ENCODE measurements at places on chromosomes 16 and 17.
A peak's percentile ranks its signal among the peaks of the same experiment; 100 is the strongest.

DNA sequence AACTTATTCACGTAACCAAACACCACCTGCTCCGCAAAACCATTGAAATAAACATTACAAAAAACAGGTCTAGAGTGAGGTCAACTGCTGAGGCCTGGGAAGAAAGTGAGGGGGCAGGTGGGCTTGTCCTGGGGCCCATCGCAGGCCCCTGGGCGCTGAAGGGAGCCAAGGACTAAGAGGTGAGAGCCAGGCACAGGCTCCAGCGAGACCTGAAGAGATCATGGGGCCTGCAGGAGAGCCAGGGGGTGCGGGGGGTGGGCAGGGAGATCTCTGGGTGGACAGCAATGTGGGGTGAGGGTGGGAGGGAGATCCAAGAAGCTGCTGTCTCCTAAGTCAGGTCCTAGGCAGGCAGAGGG is 7.9 kb downstream of the ARHGAP27 start:
- DNase-seq: no peak

DNA sequence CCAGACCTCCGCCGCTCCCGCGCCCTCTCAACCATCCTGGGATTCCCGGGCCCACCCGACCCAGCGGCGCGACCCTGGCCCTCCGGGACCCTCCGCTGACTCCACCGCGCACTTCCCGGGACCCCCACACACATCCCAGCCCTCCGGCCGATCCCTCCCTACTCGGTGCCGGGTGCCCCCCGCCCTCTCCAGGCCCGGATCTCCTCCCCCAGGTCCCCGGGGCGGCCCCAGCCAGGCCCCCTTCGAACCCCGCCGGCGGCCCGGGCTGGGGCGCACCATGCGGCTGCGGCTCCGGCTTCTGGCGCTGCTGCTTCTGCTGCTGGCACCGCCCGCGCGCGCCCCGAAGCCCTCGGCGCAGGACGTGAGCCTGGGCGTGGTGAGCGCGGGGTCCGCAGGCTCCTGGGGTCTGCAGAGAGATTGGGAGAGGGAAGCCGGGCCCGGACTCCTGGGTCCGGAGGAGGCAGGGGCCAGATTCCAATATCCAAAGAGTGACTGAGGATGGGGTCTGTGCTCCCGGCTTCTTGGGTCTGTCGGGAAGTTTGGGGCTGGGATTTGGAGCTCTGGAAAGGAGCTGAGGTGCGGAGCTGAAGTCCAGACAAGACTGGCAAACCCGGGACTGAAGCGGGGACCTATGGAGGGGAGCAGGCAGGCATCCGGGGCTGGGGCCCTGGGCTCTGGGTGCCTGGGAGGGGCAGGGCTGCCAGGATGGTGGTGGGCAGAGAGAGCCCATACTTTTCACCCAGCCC is 453 bp downstream of the MMP25 start:
- DNase-seq: peak; percentile 19

DNA sequence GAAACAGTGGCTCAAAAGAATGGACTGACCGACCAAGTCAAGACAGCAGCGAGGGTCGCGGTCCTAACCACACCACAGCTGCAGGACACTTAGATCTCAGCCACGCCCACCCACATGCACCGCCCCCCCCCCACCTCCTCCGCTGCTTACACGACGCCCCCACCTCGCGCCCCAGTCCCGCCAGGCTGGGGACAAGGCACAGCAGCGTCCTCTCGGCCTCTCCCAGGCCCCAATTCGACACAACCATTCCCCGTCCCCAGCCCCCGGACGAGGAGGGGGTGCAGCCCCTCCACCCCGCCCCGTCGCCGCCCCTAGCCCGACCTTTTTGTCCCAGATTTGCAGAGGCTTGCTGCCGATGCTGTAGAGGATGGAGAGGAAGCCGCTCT is 477 bp downstream of the CFAP20 start:
- DNase-seq: no peak

- DNase-seq: no peak
These were observed 228.8 kb downstream of the SEC14L1 start for GRCh38 chr17:77369544-77369971.

GRCh38 chr17:57682701-57683100 is 62.4 kb downstream of the CCDC182 start:
- no peak for DNase-seq

GRCh38 chr17:47981462-47981861 is 10.5 kb downstream of the CDK5RAP3 start:
- DNase-seq: no peak

DNA sequence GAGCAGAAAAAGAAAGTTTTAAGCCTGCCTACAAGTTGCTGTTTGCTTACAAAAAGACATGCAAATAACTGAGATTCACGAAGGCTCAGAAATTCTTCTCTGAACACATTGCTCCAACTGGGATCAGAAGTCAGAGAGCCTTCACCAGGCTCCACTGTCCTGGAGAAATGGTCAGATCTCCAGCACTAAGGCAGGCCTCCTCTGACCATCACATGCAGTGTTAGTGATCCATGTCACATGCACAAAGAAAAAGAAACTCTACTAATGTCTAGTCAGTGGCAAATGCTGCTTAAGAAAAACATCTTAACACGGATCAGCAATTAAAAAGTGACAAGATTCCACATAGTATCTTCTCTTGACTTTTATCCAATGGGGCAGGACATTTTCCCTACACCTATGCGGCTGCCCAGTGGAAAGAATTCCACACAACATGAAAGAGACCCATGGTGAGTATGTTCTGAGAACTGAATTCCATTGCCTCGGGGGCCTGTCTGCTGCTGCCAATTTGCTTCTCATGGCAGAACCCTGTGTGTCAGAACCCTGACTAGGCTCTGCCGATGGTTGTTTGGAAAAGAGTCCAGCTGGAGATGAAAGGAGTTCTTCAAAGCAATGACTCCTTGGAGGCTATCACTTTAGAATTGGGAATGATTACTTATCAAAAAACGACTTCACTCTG is 96.6 kb downstream of the HIC1 start:
- DNase-seq: no peak

DNA sequence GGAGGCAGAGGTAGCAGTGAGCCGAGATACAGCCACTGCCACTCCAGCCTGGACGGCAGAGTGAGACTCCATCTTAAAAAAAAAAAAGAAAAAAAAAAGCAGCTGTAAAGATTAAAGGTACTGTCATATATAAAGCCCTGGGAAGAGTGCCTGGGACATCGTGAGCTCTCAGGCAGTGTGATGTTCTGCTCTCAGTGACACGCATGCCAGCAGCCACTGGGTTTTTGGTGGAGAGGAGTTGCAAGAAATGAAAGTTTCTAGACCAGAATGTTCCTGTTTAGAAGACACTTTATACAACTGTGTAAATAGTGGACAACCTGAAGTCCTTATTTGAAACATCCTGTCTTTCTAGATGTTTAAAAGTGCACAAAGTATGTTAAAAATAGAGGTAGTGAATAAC is 213.2 kb downstream of the IRF8 start:
- DNase-seq: no peak

GRCh38 chr16:84673203-84673535 is 24.9 kb downstream of the KLHL36 start:
- no peak for DNase-seq

DNA sequence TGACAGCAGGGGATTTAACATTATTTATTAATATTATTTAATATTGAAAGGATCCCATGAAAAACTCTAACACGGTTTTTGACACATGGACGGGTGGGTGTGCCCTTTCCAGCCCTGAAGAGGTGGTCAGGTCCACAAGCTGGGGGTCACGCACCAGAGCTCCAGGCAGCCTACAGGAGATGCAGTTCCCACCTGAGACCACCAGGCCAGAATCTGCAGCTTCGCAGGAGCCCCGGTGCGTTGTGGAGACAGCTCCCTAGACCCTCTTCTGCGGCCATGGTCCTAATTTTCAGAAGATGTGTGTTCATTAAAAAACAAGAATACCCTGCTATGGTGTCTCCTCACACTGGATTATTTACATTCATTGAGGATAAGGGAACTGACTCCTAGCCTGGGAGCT is 331.1 kb downstream of the C16orf95 start:
- no peak for DNase-seq

- peak; percentile 19 for DNase-seq
These were observed 34.4 kb downstream of the C16orf78 start for GRCh38 chr16:49407873-49408550.

DNA sequence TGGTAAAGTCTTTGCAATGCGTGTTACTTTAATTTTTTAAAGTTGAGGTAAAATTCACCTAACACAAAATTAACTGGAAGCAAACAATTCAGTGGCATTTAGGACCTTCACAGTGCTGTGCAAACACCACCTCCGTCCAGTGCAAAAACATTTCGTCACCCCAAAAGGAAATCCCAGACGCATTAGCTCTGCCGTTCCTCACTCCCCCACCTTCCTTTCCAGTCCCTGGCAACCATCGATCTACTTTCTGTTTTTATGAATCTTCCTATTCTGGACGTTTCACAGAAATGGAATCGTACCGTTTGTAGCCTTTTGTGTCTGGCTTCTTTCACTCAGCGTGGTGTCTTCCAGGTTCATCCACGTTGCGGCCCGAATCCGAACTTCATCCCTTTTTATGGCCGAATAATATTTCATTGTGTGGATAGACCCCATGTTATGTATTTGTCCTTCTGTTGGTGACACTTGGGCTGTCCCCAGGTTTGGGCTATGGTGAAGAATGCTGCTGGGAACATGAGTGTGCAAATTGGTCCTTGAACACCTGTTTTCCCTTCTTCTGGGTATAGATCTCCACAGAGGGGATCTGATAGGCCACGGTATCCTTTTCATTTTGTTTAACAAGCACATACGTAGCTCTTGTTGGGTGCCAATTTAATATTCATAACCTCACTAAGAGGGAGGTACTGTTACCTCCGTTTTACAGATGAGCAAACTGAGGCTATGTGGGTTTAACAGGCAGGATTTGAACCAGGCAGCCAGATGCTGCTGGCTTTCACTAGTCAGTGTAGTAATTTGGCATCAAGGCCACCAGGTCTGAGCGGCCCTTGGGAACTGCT is 232.0 kb upstream of the GSE1 start:
- DNase-seq: no peak

DNA sequence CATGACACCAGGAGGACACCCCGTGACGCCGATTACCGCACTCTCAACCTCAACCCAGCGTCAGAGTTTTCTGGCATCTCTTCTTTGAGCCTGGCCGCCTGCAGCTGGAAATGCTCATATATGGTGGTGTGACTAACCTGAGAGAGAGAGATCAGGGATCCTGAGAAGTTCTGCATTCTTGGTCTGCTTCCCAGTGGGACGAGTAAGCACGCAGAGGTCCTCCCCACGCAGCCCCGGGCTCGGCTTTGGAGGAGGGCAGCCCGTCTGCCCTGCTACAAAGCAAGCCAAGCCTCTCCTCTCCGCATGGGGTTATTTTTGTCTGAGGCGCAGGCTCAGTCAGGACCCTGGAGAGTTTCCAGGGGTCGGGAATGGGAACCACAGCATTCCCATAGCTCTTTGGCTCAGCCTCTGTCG is 16.5 kb downstream of the CRISPLD2 start:
- no peak for DNase-seq

- no peak for DNase-seq
These were observed 128.4 kb downstream of the ANKRD11 start for GRCh38 chr16:89361751-89362539.

DNA sequence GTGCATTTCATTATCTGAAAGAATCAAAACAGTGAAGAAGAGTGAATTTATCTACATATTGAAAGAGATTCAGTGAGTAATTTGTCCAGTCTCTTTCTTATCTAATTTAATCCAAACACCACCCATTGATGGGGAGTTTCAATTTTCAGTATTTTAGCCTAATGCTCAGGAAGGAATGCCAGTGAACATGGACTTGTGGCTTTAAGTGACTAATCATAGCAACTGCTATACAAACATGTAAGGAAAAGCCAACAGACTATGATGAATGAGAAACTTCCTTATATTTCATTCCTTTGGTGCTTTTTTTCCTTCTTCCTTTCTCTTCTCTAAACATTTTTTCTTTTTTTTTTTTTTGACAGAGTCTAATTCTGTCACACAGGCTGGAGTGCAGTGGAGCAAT is 885.8 kb downstream of the KCNJ2 start:
- no peak for DNase-seq

- DNase-seq: no peak
These were observed 31.3 kb downstream of the PLCG2 start for GRCh38 chr16:81810361-81810760.

DNA sequence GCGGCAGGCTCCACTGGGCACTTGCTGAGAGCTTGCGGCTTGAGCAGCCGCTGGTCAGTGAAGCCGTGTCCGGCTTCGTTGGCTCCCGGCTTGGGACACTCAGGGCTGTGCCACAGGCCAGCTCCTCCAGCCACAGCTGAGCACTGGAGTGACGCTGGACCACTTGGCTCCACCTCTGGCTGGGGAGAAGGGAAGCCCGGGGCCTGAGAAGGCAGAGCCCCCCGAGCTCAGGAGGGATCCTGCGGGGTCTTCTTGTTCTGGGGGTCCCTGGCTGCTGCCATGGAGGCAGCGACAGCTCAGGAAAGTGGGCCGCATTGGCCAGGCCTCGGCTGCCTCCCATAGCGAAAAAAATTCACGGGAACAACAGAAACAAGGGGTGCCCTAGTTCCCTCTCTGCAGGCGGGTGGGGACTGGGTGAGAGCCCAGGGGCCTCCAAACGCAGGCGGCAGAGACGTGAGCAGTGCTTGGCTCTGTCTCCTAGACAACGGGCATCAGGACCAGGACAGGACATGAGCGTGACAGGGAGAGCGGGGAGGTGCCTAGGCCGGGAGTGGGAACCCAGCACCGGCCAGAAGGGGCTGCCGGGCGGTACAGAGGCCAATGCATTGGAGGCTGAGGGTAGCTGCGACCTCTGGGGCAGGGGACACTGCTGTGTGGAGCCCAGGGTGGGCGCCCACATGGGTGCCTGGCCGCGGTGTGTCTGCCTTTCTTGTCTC is 37.7 kb downstream of the SLC7A5 start:
- no peak for DNase-seq

DNA sequence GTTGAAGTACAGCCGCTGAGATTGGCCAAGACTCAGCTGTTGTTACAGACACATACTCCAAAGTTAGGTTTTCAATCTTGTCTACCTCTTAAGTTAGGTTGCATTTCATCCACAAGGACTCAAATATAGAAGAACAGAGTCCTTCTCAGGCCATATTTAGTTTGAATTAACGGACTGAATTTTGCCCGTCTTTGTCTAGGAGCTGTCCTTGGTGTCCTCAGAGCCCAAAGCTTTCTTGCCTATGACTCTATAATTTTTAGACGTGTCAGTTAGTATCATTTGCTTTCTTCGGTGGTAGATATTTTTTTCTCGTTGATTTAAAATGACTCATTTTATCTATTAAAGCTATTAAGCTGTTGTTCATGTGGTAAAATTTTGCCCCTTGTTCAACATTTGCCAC is 403.2 kb downstream of the HS3ST3B1 start:
- no peak for DNase-seq

DNA sequence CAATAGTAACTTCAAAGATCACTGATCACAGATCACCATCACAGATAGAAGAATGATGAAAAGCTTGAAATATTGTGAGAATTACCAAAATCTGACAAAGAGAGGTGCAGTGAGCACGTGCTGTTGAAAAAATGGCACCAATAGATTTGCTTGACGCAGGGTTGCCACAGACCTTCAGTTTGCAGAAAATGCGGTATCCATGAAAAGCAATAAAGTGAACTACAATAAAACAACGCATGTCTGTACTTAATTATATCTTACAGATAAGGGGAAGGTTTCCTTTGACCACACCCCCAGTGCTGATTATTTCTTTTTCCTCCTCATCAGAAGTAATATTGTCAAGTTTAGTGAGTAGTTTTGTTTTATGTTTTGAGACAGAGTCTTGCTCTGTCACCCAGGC is 21.1 kb upstream of the PYDC1 start:
- no peak for DNase-seq

GRCh38 chr17:75273977-75274708 is 3.1 kb upstream of the MIF4GD start:
- no peak for DNase-seq

GRCh38 chr16:50473356-50473945 is 74.7 kb upstream of the NKD1 start:
- no peak for DNase-seq

Data from frontal cortex (tissue), 4 donors.